Activated CD4-positive, alpha-beta T cell treated with anti-CD3 and anti-CD28 coated beads, Interleukin-2, amount 50 U/mL, for 4 hours (primary cell): ENCODE measurements at places on chromosomes 3 and 15.

- no peak for DNase-seq
Observed at GRCh38 chr15:53454843-53455721, 304.4 kb downstream of the WDR72 start.

GRCh38 chr3:197508924-197509775 lies 46.6 kb downstream of the BDH1 start:
- DNase-seq, result no peak

DNA sequence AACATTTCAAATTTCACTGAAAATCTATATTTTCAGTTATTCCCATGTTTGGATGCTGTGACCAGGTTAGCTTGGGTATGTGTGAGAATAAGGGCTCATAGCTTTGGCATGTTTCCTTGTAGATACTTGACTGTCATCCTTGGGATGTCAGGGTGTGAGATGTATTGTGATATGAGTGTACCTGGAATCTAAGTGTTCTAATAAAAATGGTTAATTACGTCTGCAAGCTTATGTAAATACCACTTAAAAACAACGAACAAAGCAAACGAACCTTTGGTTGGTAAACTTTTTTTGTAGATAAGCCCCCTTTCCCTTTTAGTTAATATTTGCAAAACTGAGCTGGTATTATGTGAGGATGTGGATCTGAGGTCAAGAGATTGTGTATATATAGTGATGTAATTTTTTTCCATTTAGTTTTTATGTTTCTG lies 63.5 kb downstream of the FNDC3B start:
- DNase-seq, result no peak

DNA sequence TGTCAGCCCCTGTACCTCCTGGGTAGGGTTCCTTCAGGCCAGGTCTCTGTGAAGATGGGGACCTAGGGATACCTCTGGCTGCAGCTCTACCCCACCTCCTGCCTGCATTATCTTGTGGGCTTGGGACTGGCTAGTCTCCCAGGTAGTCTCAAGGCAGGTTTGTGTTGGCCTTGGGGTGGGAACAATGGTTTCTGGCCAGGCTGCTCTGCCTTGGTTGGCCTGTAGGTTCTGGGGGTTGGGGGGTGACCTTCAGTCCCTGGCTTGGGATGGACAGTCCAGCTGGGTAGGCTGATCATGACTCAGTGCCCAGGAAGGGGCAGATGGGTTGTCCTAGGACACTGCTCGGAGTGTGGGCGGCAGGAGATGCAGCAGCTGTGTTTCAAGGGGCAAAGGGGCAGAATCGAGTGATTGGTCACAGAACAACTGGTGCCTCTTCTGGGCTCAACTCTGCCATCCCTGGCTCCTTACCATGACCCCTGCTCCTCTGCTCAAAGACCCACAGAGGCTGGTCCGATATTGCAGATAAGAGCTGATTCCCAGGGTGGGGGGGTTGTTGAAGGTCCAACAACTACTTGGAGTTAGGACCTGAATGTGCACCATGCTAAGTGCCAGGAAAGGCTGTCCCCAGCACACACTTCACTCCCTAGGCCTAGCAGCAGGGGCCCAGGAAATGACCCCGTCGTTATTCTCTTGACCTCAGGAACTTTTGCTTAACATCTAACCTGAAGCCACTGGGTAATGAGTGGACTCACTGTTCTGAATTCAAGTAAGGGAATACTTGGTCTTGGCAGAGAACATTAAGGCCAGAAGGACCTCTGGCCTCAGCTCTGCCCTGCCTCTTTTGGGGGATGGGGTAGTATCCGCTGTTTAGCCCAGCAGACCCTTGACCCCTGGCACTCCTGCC lies 18.1 kb upstream of the BSN start:
- DNase-seq, result no peak

DNA sequence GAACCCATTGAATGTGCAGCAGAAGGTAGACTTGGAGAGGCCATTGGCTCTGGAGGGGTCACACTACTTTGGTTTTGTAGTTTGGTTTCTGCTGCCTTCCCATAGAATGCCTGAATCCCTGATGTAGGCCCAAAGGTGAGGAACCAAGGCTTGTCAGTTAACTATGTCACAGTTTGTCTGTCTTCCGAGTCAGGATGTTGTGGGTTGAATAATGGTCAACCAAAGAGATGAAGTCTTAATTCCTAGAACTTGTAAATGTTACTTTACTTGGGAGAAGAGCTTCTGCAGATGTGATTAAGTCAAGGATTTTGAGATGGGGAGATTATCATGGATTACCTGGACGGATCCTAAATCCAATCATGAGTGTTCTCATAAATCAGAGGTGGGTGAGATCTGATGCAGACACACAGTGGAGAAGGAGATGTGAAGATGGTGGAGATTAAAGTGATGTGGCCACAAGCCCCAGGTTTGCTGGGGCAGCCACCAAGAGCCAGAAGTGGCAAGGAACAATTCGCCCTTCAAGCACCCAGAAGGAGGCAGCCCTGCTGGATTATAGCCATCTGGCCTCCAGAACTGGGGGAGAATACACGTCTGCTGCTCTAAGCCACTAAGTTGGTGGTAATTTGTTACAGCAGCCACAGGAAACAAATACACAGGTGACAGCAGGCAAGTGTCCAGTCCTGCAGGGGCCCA lies 2.3 kb upstream of the CCR8 start:
- no peak for DNase-seq

DNA sequence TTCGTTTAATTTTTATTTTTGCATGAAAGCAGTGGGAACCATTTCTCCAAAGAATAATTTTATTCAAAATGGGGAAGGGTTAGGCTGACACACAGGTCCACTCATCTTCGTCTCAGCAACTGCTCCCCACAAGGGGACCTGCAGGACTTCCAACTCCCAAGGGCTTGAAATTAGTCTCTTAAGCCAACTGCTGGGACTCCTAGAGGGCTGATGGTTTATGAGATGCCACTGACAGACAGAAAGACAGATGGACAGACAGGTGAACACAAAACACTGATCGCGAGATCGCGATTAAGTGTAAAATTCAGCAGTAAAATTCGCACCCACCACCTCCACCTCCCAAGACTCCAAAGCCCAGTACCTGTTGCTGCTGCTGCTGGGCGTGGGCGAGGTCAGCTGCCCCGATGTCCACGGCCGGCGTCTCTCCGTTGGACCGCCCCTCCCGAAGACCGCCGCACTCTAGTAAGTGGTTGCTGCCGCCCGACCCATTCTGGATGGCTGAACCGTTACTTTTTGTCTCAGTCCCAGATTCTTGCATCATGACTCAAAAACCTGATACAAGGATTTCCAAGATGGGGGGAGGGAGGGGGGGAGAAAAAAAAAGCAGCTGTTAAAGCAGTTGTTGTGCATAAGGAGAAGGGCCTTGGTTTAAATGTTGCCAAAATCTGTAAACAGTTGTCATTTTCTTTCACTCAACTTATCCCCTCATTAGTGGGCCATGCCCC lies 385.5 kb downstream of the FOXP1 start:
- no peak for DNase-seq
